Fibroblast of skin of abdomen (primary cell): ENCODE measurements at places on chromosomes 3 and 15.
A peak's percentile ranks its signal among the peaks of the same experiment; 100 is the strongest.

- peak; percentile 92 for DNase-seq
These were observed 208.7 kb upstream of the CDIN1 start for GRCh38 chr15:36370731-36371112.

- DNase-seq: no peak
These were observed 51.4 kb downstream of the DNAJB8 start for GRCh38 chr3:128415200-128415772.

DNA sequence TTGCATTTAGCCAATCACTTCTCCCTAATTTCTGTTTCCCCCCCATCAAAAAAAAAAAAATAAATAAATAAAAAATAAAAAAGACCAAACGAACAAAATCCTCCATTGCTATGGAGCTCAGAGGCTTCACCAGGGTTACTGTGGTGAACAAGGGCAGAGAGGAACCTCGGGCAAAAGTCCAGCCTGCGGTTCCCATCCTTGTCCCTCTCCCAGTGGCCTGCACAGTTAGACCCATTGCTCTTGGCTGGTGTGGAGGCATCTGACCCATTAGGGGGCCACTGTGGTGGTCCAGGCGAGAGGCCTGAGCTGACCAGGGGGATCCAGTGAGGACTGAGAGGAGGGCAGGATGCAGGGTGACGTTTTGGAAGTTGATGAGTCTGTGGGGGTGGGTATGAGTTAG is 18.8 kb downstream of the CORO2B start:
- no peak for DNase-seq

- no peak for DNase-seq
These were observed 4.1 kb downstream of the PBRM1 start for GRCh38 chr3:52681596-52681995.

DNA sequence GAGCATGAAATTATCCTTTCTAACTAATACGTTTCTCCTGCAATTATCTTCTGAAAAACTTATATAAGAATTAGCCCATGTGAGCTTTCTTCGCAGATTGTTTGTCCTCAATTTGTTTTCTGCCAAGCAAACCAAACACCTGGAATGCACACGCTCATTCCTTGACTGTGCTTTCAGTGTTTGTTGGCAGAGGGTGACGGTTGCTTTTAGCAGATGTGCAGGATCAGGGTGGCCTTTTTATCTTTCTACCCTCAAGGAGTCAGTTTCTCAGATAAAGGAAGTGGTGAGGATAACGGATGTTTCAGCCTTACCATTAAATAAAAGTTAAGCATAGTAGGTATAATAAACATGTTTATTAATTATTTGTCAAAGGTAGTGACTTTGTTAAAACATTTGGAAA is 15.2 kb downstream of the ARPP21 start:
- DNase-seq: no peak

DNA sequence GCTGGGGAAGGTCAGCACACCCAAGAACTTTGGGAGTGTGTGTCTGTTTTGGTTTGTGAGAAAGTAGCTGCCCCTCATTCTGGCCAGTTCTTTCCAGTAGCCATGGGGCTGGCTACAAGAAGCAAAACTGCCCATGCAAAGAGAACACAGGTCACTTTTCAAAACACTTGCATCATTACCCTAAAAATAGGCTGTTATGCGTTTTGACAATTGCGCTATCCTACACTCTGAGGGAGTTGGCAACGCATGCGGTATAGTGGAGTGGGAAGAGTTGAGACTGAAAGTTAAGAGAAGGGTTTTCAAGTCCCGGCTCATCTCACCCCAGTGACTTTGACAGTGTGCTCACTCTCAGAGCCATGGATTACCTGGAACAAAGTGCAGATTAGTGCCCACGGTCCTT is 41.8 kb upstream of the MYZAP start:
- DNase-seq: no peak

DNA sequence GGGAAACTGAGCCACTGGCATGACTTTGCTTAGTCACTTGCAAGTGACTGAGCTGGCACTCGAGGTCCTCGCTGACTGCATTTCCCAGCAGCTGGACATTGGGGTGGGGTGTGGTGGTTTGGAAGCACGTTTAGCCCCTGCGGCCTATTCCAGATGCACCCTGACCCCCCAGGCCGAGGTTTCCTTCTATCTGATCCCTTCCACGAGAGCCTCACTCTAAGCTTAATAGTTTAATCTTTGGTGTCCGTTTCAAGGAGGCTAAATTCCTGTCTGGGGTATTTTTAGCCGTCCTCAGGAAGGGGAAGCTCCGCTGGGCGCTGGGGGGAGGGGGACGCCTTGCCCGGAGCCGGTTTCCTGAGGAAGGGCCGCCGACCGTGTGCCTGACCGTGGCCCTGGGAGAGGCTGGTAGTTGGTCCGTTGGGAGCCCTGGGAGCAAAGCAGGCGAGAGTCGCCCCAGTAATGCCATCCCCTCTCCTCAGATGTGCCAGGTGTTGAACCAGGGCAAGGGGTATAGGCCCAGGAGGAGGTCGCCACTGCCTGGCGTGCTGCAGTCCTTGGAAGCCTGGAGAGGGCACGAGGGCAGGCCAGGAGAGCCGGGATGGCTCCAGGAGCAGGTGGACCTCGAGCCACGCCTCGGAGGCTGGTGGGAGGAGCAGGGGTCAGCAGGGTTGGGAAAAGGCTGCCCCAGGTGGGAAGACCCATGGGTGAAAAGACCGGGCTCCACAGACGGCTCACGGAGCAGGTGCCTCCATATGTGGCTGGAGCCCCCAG is 37.2 kb downstream of the IDH2 start:
- no peak for DNase-seq

GRCh38 chr3:30871720-30872119 is 22.7 kb downstream of the GADL1 start:
- DNase-seq: no peak

GRCh38 chr3:55720614-55721013 is 233.5 kb upstream of the WNT5A start:
- DNase-seq: peak; percentile 67

- no peak for DNase-seq
These were observed 192.9 kb downstream of the PLCL2 start for GRCh38 chr3:17077606-17078005.

- no peak for DNase-seq
These were observed 60.4 kb upstream of the PRSS50 start for GRCh38 chr3:46778101-46778500.

- DNase-seq: peak; percentile 44
These were observed 175.8 kb downstream of the FOXB1 start for GRCh38 chr15:60179786-60180391.

- no peak for DNase-seq
These were observed 2.1 kb downstream of the SOX14 start for GRCh38 chr3:137766041-137766875.

- DNase-seq: peak; percentile 69
These were observed 48.1 kb downstream of the HSPBAP1 start for GRCh38 chr3:122745369-122746021.

GRCh38 chr15:89107984-89108383 is 19.7 kb downstream of the ABHD2 start:
- DNase-seq: no peak

DNA sequence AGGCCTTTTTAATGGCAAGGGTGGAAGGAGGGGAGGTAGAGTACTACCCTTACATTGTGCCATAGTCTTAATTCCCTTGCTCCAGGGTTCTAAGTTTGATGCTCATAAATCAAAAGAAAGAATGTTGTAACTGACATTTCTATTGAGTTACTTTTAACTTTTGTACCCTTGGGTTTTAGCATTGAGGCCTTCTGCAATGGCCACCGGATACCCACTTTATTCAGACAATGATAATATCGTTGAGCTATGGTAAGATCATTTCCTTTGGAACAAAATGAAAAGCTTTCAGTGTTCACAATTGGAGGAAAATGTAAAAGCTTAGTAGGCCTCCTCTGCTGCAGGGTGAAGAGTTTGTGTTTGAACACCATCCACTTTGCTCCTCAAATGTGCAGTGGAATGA is 16.8 kb downstream of the CGNL1 start:
- DNase-seq: no peak

GRCh38 chr3:65712140-65712539 is 326.6 kb downstream of the MAGI1 start:
- DNase-seq: peak; percentile 87

DNA sequence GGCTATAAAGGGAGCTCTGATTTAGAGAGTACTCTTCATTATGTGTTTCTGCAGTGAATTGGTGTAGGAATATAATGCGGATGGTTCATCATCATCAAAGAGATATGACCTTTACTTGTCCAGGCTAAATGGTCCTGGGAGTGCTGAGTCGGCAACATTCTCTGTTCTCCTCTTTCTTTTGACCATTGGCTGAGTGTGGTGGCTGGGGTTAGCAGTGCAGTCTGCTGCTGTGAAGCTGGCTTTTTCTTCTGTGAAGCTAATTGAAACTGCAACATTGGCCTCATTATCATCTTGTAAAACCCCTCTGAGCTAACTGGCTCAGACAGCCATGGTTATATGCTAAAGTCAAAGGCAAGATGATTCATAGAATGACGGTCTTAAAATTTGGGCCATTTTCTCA is 83.8 kb downstream of the THRB start:
- DNase-seq: no peak

- DNase-seq: no peak
These were observed 59.3 kb downstream of the MCF2L2 start for GRCh38 chr3:183369117-183369516.

GRCh38 chr3:128486205-128486628 is 6.8 kb downstream of the GATA2 start:
- no peak for DNase-seq

DNA sequence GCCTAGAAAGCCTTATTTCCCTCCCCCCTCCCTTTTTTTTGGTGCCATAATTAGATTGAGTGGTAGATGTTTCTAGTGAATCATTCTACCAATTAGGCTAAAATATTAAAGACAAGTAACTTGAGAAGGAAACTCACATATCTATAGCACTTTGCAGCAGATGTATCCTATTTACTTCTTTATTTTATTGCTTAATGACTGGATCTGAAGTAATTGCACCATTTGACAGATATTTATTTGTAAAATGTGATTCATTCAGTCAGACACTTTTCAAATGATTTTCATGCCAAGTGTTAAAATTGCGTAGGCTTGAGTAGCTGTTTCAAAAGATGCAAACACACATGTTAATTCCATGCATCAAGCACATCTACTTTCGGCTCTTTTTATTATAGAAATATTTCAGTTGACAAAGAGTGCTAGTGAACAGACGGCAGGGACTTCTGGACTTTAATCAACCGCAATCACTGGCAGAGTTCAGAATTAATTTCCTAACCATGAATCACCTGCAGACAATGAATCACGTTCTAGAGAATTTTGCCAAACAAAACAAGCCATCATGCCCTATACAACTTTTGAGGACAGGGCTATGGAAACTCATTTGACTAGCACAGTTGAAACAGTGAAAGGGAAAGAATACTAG is 636.8 kb downstream of the MECOM start:
- peak; percentile 93 for DNase-seq

GRCh38 chr15:73767806-73768501 is 14.8 kb upstream of the INSYN1 start:
- DNase-seq: no peak

DNA sequence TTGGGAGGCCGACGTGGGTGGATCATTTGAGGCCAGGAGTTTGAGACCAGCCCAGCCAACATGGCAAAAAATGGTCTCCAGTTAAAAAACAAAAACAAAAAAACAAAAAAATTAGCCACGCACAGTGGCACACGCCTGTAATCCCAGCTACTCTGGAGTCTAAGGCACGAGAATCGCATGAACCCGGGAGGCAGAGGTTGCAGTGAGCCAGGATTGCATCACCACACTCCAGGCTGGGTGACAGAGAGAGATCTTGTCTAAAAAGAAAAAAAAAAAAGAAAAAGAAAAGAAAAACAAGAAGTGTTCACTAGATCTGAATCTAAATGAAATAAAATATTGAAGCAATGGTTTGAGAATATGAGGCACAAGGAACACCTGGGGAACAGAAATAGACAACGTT is 36.7 kb downstream of the SLC9A9 start:
- DNase-seq: no peak

DNA sequence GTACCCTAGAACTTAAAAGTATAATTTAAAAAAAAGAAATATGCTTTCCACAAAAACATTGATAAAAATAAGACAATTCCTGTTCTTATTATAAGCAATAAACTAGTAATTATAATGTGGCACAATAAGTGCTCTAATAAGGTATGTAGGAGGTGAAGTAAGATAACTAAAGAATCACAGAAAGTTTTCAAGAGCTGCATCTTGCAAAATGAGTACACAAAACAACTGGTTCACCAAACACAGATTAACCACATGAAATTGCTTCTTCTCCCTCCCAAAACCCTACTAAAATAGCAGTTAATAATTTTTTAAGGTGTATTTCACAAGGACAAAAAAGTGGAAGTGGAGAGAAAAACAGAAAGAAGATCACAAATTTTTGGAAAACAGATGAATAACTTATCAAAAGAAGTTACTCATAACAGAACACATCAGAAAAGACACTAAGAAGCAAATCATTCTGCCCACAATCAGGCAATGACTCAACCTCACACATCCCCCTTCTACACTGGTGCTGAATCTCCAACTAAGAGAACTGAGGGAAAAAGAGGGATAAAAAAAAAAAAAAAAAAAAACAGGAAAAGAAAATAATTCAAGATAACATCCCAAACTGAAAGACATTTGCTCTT is 64.2 kb downstream of the TBC1D5 start:
- peak; percentile 50 for DNase-seq

DNA sequence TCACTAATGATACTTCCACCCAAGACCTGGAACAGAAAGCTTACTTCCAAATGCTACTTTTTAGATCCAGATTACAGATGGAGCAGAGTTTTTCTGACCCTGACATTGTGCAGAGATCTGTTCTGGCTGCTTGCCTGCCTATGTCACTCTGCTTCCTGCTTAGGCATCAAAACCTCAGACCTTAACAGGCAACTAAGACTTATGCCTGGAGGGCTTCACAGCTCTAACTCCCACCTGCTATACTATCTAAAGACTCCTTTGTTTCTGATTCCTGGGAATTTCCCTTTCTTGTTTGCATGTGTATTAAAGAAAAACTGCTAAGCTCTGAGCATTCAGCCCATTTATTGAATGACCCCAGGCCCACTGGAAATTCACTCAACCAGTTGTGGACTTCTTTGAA is 157.4 kb upstream of the NPHP3 start:
- no peak for DNase-seq

DNA sequence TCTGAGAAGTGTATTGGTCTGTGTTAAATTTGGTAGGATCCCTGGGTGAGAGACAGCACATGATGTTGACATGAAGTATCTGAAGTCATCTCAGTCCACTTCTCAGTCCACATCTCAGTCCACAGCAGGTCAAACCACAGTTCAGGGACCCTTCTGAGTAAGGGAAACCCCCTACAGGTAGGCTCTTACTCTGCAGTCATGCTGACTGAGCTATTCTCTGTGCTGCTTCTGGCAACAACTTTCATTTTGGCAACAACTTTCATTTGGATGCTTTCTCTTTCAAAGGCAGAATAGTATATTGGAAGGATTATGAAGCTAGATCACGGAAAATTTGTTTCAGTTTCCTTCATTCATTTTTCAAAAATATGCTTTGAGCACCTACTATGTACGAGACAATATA is 178.2 kb upstream of the GOLIM4 start:
- DNase-seq: no peak

DNA sequence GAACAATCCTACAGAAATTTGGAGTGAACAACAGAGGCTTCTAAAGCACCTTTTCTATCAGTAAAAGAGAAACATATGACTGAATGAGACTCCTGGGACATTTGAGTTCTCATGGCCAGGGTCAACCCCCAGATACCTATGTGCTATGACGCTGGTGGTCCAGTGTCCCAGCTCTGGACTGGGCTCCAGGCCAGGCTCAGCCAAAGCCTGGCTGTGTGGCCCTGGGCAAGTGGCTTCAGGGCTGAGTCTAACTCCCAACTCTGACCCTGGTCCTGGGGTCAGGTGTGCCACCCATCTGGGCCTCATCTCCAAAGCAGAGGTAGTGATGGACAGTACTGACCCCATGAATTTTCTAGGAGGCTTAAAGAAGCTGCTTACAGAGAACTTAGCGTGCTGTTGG is 147.8 kb downstream of the FBLN2 start:
- DNase-seq: no peak

GRCh38 chr3:124992041-124992440 is 57.5 kb upstream of the MUC13 start:
- DNase-seq: no peak
